Stimulated activated CD4-positive, alpha-beta T cell treated with anti-CD3 and anti-CD28 coated beads, Interleukin-12 subunit alpha, Interleukin-12 subunit beta, amount 100 ng/mL, for 48 hours (primary cell): ENCODE measurements at places on chromosomes 13 and 19.

DNA sequence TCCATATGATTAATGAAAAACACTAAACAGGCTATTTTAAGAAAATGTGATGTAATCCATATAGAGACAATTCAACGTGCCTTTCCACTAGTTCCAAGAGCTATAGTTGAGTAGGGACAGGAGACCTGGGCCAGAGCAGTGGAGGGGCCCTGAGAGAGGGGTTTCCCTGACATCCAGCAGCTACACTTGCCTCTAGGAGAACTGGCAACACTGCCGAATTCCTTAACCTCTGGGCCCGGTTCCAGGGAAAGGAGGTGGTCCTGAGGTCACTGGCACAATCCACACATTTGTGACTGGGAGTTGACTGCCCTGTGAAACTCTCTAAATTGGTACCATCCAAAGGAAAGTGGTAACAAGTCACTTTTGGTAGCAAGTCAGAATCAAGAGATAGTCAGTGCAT is 264.4 kb downstream of the DCLK1 start:
- DNase-seq = no peak

- DNase-seq = no peak
Observed at GRCh38 chr13:105048677-105049076, 1486.8 kb downstream of the EFNB2 start.

DNA sequence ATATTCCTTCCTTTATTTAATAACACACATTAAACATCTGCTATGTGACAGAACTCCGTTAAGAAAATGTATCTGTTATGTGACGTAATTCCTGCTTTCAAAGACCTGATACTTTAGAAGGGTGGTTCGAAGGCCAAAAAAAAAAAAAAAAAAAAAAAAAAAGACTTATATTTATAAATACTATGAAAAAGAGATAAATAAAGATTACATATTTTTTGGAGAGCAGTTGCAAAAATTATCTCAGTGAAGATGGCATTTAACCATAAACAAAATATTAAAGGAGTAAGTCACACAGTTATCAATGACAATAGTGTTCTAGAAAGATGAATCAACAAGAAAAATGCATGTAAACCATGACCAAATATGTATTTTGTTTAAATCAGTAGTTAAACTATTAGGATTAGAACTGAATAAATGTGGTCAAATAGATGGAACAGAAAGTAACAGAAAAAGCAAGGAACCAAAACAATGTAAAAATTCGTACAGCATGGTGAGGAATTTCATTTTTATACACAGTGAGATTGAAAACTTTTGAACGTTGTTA is 612.3 kb upstream of the SLITRK5 start:
- DNase-seq = no peak

- no peak for DNase-seq
Observed at GRCh38 chr19:5579286-5579685, 11.5 kb upstream of the TINCR start.

DNA sequence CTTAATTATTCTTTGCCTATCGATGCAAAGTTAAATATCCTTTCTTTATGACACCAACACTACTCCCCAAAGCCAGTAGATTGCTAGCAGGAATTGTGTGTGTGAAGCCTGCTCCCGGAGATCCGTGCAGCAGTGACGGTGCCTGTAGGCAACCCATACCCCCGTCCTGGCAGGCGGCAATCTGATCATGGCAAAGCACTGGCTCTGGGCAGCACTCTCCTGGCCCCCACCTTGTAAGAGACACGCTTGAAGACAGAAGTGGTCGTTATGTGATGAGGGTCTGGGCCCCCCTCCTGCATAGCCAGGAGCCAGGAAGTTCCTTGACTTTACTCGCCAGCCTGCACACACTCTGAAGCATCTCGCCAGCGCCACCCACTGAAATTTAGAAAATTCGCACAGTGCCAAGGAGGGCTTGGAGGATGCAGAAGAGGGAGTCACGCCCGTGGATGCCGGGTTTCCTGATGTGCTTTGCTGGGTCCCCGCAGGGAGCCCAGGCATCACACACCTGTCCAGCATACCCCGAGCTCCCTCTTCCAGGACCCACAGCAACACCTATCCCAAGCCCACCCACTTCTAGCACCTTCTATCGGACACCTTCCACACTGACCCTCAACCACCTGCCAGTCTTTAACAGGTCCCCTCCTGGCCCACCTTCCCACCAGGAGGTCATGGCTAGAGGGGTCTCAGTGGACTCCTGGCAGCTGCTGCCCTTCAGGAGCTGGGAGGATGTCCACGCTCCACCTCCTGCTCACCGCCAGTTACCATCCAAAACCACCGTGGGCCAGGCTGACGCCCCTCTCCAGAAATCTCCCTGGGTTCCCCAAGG is 54.5 kb downstream of the CEBPG start:
- DNase-seq = no peak

GRCh38 chr19:4550479-4551050 is 8.9 kb downstream of the SEMA6B start:
- no peak for DNase-seq

DNA sequence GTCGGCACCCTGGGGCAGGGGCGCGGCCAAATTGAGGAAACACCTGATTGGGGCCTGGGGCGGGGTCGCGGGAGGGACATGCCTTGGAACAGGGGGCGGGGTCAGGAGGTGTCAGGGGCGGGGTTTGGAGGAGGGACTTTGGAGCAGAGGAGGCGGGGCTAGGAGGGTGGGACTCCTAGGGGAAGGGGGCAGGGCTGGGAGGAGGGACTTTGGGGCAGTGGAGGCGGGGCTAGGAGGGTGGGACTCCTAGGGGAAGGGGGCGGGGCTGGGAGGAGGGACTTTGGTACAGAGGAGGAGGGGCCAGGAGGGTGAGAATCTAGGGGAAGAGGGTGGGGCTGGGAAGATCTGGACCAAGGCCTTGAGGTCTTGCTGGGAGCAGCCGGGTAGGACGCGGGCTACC is 21.9 kb downstream of the GRIN2D start:
- DNase-seq = peak; percentile 82

GRCh38 chr13:46307554-46307953 is 79.5 kb downstream of the RUBCNL start:
- DNase-seq = no peak

- DNase-seq = no peak
Observed at GRCh38 chr13:18996627-18997051, 185.0 kb downstream of the TUBA3C start.

GRCh38 chr19:6056282-6056741 is 54.0 kb downstream of the RFX2 start:
- no peak for DNase-seq

- DNase-seq = no peak
Observed at GRCh38 chr13:21676611-21677021, 5.7 kb downstream of the FGF9 start.

DNA sequence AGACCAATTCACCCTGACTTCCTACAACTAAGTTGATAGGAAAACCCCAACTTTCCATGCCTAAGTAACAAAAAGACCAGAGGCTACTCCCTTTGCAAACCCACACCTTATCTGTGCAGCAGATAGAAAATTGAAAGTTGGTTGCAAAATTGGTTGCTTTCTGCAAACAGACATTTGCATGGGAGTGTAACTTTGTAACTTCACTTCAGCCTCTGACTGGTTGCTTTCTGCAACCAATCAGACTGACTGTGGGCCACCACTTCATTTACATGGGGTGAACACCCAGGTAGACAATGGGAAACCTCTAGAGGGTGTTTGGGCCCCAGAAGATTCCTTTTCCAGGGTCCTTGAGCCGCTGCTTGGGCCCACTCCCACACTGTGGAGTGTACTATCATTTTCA is 9.8 kb downstream of the TEX30 start:
- DNase-seq = no peak

DNA sequence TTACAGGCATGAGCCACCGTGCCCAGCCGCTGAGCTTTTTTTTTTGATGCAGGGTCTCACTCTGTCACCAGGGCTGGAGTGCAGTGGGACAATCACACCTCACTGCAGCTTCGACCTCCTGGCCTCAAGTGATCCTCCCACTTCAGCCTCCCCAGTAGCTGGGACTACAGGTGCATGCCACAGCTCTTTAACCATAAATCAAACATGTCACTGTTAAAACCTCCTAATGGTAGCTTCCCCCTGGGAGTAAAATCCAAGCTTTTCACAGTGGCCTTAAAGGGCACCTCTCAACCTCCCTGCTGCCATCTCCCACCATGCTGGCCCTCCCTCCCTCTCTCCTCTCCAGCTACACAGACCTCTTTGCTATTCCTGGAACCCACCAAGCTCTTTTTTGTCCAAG is 2.0 kb upstream of the GNG14 start:
- no peak for DNase-seq

DNA sequence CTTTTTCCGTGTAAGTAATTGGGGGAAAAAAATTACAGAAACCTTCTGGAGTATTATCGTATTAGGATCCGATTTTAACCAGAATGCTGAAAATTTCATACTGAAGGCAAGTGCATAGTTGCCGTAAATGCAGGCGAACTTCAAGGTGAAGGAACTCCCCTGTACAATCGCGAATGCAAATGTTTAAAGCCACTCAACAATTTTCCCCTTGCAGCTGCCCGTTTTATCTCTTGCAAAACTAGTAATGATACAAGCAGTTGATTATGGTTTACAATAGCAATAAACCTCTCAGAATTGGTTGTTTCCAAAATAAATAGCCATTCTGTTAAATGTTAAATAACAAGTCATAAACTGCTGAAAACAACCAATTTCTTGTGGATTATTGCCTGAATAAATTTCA is 105.7 kb downstream of the DNAJC15 start:
- no peak for DNase-seq

GRCh38 chr19:6059988-6060599 is 50.2 kb downstream of the RFX2 start:
- DNase-seq = no peak

- DNase-seq = no peak
Observed at GRCh38 chr13:43884222-43884621, 4.5 kb downstream of the LACC1 start.

DNA sequence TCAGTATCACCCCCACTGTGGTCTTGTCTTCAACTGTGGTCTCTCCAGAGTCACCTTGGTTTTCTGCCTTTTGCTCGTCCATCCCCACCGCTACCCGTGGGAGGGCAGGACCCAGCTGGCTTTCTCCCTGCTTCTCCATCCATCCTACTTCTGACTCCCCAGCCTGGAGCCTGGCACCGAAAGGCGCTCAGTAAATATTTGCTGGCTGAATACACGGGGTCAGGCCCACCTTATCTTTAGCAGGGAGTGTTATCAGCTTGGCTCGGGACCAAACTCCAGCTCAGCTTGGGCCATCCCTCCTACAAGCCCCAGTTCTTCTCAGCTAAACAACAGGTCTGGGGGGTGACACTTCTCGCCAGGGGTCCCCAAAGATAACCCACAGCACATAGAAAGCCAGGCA is 62.0 kb upstream of the KLF2 start:
- no peak for DNase-seq

DNA sequence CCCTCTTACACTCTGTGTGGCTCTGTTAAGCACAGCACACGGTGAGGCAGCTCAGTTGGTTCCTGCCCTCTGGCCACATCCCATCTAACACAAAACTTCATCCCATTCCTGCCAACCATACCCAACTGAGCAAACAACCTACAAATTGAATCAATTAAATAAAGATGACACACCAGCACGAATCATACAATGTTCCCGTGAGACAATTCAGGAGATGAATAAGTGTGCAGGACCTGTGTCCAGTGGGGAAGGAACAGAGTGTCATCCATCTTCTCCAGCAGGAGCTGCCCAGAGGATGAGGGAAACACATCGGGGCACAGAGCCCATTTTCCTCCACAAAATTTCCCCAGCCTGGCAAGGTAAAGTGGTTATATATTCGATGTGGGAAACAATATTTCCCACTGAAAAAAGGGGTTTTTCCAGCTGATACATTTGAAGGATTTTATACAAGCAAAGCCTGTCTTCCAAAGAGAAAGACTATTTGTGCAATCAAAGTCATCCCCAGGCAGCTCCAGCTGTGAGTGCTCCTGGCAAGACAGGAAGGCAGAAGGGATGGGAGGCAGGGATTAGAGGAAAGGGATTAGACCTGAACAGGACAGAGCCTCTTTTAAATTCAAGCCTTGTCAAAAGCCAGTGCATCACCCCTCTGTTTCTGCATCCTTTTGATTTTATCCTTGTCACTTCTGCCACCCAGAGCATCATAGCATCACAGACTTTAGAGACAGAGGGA is 240.2 kb downstream of the LHFPL6 start:
- DNase-seq = no peak

DNA sequence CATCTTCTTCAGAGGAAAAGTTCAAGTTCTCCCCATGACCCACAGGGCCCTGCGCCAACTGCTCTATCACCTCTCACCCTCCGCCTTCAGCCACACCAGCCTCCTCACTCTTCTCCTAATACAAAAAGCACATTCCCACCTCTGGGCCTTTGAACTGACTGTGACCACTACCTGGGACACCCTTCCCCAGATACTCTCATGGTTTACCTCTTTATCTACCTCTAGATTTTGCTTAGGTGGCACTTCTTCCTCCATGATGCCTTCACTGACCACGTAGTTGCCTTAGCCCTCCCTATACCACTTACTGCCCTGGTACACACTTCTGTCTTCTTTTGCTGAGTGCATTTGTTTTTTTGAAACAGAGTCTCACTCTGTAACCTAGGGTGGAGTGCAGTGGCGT is 3.9 kb upstream of the SYCE2 start:
- DNase-seq = no peak

- DNase-seq = no peak
Observed at GRCh38 chr13:66972659-66973058, 257.5 kb downstream of the PCDH9 start.

- peak; percentile 41 for DNase-seq
Observed at GRCh38 chr19:34120846-34121639, 51.3 kb upstream of the LSM14A start.

DNA sequence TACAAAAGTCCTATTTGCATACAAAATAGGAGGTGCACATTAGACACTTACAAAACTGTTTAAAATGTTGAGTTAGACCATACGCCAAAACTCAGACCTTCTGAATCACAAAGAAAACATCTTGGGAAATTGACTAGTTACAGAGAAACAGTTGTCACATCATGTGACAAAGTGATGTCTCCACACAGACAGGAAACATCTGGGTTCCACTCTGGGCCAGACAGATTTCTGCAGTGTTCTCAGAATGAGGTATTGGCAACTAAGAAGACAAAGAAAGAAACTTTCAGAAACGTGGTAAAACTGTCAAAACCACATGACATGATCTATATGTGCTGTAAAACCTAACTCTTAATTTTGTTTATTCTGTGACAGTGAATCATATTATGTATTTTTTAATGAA is 6.7 kb downstream of the ZNF793 start:
- no peak for DNase-seq
